Activated CD8-positive, alpha-beta memory T cell treated with anti-CD3 and anti-CD28 coated beads, Interleukin-2, amount 50 U/mL, for 48 hours (primary cell): ENCODE measurements at places on chromosomes 7 and 10.
A peak's percentile ranks its signal among the peaks of the same experiment; 100 is the strongest.

DNA sequence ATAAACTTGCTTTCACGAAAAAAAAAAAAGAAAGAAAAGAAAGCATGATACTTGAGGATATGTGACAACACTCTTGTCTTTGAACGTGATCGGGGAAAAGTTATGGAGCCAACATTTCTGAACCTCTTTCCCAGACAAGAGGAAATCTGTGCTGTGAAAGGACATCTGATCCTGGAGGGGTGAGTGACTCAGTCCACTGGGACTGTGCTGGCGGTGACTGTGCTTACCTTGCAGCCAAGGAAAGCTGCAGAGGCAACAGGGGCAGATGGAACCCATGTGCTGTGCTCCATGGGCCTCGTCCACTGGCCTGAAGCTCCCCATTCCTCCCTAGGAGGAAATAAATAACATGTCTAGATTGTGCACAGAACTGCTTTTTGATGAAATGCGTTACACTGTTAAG, 116.5 kb upstream of the RAB11FIP2 start:
- DNase-seq, result no peak

DNA sequence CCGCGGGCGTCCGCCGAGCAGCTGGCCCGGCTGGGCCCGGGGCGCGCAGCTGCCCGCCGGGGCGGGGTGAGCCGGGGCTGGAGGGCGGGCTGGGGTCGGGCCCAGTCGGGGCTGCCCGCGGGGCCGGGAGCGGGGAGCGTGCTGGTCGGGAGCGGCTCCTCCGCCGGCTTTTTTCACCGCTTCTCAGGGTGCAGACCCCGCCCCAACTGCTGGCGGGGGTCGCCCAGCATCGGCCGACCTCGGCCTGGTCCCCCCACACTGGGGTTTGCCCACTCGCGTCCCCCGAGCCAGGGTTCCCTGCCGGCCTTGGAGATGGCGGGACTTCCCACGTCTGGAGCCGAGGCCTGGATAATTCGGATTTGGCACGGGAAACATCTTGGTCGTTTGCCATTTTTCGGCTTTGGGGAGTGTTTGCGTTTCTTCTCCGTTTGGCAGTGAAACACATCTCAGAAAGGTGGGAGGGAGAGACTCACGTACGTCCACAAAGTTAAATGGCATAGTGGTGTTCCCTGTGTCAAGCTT, 432 bp downstream of the TMEM248 start:
- peak; percentile 59 for DNase-seq

- no peak for DNase-seq
Observed at GRCh38 chr7:10268034-10268433, 705.6 kb upstream of the PHF14 start.

DNA sequence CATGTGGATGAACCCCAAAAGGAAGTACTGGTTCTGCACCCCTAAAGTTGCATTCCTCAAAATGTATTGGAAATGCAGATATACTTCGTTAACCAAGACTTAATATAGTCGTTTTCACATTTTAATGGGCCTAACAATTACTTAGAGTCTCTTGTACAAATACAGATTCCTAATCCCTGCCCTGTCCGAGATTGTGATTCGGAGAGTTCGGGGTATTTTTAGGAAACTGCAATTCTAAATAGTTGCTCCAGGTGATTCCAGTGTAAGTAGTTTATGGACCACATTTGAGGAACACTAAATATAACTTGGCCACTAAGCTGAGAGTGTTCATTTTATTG, 830 bp downstream of the TRUB1 start:
- no peak for DNase-seq

GRCh38 chr10:93071674-93072224, 1.9 kb upstream of the CYP26A1 start:
- no peak for DNase-seq

DNA sequence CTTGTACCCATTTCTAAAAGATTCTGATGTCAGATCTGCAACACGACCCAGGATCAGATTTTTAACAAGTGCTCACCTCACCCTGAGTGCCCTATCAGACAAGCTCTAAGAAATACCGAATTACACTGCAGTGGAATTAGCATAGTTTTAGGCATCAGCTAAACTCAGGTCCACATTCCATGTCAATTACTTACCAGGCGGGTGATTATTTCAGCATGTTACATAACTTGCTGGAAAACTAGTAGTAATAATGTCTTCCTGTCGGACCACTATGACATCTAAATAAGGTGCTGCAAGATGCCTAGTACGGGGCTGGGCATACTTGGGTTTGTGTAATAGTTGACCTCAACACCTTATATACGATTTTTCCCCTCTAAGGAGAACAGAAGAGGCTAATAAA, 21.0 kb downstream of the TRIL start:
- DNase-seq, result no peak

GRCh38 chr10:69074532-69074931, 13.4 kb upstream of the SRGN start:
- DNase-seq, result no peak

DNA sequence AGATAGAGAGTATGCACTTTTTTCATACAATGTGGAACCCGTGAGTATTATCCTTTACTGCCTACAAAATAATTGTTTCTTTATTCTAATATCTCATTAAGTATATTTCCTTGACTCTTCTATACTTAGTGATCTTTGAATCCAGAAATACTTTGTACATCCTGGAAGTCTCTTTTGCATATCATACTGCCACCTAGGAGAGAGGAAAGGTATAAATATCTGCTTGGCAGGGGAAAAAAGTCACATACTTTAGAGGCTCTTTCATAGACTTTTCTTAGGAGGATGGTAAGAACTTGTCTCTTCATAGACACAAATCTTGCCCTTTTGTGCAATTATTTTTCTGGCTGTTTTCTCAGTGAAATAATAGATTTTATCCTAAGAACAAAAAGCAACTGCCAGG, 436.0 kb downstream of the PAXIP1 start:
- DNase-seq, result no peak

- DNase-seq, result no peak
Observed at GRCh38 chr7:35992436-35992835, 160.6 kb upstream of the EEPD1 start.

DNA sequence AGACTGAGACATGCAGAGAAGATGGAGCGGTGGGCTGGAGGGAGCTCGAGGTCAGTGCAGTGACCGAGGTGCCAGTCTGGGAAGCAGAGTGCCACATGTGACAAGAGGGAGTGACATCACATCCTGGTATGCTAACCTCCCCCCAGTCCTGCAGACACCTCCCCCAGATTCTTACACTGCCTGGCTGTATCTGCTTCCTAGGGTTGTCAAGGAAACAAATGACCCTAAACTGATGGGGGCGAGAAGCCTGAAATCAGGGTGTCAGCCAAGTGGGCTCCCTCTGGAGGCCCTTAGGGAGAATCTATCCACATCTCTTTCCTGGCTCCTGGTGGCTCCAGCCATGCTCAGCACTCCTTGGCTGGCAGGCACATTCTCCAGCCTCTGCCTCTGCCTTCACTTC, 316.1 kb upstream of the ZMIZ1 start:
- DNase-seq, result no peak

- no peak for DNase-seq
Observed at GRCh38 chr7:123872908-123873307, 27.9 kb downstream of the HYAL4 start.

DNA sequence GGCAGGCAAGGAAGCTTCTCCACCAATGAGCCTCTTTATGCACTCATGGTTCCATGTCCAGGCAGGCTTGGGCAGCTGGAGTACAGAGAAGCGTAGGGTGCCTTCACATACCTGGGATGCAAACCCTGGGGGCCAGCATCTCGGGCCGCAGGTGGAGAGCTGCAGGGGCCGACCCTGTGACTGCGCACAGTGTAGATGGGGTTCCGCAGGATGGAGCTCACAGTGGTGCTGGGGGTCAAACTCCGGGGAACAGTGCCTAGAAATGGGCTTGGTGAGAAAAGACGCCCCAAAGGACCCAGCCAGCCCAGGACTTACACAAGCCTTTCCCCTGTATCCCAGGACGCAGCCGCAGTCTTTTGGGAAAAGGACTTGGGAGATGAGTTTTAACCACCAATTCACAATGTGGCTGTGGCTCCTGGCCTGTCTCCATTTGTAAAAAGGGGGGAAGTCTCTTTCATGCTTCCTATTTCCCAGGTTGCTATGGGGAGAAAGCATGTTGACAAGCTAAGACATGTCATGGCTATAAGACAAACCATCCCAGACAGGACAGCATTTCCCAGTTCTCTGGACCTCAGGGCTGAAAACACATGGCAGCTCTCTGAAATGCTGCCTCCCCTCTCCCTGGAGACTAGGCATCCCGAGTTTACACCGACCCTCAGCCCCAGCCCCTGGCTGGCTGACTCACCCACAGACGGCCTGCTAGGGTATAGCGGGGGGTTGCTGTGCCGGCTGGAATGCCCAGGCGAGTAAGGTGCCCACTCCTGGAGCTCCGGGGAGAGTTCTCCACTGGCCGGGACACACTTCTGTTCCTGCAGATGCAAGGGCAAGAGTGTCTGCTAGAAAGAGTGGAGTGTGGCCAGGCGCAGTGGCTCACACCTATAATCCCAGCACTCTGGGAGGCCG, 107.1 kb downstream of the DLG5 start:
- no peak for DNase-seq

DNA sequence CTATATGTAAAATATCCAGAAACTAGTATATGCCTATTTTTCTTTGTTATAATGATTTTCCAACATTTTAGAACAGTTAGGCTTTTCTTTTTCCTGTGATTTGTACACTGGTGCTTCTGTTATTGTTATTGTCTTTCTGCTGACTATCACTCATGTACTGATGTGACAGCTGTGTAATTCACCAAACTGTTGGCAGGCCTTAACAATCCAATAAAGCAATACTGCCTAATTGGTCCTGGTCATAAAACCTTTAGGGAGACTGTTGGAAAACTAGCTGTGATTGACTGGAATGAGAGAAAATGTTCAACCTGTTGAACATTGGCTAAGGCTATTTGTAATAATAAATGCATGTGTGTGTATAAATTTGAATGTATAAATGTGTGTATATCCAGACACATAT, 956.6 kb downstream of the REEP3 start:
- no peak for DNase-seq

DNA sequence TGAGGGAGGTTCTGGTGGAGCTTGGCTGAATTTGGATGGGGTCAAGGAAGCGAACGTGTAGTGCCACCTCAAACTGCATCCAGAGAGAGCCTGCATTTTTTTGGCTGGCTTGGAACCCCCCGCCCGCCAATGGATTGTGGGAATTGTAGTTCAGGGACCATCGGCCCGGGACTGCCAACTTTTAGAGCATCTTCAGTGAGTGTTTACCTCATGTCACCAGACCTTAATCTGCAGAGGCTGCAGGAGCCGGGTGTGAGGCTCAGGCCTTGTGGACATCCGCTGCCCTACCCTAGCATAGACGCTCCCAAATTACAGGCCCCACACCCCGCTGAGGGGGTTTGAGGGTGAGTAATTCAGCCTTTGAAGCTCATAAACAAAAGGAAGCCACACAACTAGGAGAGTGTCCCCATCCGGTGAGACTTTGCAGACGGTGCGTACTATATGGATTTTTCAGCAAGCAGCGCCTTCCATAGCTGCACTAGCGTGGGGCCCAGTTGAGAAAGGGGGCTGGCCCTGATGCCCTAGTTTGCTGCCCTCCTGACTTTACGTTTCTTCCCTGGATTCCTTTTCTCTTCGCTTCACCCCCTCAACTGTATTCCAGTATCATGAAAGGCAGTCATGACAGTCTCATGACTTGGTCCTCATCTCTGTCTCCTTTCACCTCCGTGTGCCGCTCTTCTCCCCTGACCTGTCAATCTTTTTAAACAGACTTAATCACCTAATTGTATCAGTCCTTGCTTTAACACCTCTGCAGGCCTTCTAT, 717 bp downstream of the CNPY4 start:
- no peak for DNase-seq

- DNase-seq, result no peak
Observed at GRCh38 chr7:137950263-137950621, 51.6 kb downstream of the CREB3L2 start.

GRCh38 chr10:103476046-103476768, 2.8 kb downstream of the CALHM3 start:
- no peak for DNase-seq

- no peak for DNase-seq
Observed at GRCh38 chr10:43076876-43077420, at the start of gene RET. RET (plus strand) TSS chr10:43077069; CDS start chr10:43077259, 190 bp downstream.

DNA sequence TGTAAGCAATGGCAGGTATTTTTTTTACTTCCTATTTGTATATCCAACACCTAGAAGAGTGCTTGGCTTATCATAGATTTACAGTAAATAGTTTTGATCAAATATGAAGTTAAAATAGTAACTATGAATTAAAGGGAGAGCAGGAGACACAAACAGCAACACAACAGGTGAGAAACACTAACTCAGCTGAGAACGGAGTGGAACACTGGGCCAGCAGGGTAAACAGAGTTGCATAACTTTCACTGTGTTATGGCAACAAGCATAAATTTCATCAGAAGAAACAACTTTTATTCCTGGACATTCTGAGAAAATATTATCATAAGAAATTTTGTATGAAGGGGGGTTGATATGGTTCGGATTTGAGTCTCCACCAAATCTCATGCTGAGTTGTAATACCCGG, 52.2 kb upstream of the SMIM30 start:
- no peak for DNase-seq

GRCh38 chr10:125502276-125502675, 180.7 kb downstream of the TEX36 start:
- DNase-seq, result no peak

DNA sequence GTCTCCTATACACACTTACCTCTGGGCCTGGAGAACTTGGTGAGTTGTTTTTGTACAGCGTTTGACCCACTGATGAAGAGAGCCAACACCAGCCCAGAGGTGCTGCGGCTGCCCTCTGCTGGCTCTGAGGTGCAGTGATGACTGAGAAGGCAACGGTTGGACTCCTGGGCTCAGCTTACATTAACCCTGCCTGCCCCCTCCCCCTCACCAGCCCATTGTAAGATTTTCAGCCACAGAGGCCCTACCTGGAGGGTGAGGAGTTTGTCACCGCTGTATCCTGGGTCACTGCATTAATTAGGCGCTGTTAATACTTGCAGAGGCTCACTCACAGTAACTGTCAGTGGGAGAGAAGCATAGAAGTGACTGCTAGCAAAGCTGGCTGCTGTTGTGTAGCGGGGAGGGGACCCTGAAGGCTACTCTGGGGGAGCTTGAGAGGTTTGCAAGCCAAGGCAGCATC, 19.0 kb upstream of the ANKRD2 start:
- peak; percentile 75 for DNase-seq

DNA sequence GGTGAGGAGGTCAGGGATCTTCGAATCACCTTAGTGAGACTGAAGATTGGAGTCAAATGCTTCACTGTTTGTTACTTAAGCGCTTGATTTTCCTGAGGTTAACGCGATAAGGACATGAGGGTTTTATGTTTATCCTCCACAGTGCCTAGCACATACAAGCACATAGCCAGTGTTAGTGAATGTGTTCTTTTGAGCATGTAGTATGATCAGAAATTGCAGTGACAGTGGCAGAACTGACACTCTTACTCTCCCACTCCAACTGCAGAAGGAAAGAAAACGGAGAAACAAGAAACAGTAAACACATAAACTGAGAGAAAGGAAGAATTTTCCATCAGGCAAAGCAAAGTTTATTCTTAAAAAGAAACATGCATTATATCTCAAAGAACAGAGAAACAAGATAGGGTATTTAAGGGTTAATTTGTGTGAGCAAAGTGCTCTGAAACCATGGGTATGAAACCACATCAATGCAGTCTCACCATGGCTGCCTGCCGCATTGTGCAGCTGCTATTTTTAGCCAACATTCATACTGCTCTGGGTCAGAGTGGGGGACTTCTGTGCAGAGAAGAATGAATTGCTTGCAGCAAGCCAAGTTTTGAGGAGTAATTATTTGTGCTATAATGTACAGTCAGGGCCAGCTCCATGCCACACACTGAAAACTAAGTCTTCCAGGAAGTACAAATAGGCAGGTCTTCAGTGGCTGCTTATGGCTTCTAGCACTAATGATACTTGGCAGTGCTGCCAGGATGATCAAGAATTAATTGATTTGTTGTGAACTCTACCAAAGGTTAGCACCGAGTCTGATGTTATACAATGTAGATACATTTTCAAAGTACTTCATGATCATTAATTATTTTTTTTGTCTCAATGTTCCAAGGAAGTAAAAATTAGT, 152.0 kb downstream of the MACC1 start:
- DNase-seq, result no peak
